Adrenal gland (tissue), 19 donors: ENCODE measurements at places on chromosomes 2 and 18. TPM values are rescaled to one million over a fixed set of nuclear protein-coding genes. Genes with fewer than 3 reads are reported as not detected.

- H3K27me3 ChIP-seq = no peaks in the 10 kb centered on the region
- DNase-seq = peak; percentile 45
- peak overlapping the region; percentile 45 for H3K4me3 ChIP-seq
- H3K27ac ChIP-seq = peak overlapping the region; percentile 94
- peaks cover 7% of the 10 kb centered on the region for H3K4me1 ChIP-seq
These were observed 1.1 kb downstream of the MAP3K20 start for GRCh38 chr2:173076581-173077345.

- no peaks in the 10 kb centered on the region for H3K4me1 ChIP-seq
- H3K27ac ChIP-seq = no peak overlapping the region
- no peaks in the 10 kb centered on the region for H3K36me3 ChIP-seq
- no peak overlapping the region for H3K4me3 ChIP-seq
- no peak for DNase-seq
These were observed 432.3 kb downstream of the LRP1B start for GRCh38 chr2:141698500-141698899.

DNA sequence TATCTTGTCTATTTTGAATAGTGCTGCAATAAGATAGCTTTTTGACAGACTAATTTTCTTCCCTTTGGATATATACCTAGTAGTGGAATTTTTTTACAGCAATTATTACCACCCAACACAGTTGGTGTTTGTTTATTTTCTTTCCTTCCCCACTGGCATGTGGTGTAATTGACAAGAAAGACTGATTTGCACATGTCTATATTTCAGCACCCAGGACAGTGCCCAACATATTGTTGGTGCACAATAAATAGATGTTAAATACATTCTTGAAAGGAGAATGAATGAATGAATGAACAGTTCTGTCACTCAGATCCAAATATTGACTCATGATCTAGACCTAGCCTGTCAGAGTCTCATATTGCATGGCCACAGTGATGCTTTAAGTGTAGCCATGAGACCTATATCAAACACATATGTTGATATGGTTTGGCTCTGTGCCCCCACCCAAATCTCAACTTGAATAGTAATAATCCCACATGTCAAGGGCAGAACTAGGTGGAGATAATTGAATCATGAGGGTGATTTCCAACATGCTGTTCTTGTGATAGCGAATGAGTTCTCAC is 538.2 kb downstream of the NYAP2 start:
- H3K27me3 ChIP-seq = no peaks in the 10 kb centered on the region
- H3K4me3 ChIP-seq = no peak overlapping the region
- DNase-seq = no peak
- H3K4me1 ChIP-seq = no peaks in the 10 kb centered on the region

TMEM237 gene
- polyA plus RNA-seq = 18.8 TPM

- no peak for DNase-seq
- H3K4me3 ChIP-seq = no peak overlapping the region
- no peaks in the 10 kb centered on the region for H3K36me3 ChIP-seq
- no peaks in the 10 kb centered on the region for H3K27me3 ChIP-seq
- peaks cover 11% of the 10 kb centered on the region for H3K4me1 ChIP-seq
These were observed 242.6 kb upstream of the RAB12 start for GRCh38 chr18:8366656-8367055.

DNA sequence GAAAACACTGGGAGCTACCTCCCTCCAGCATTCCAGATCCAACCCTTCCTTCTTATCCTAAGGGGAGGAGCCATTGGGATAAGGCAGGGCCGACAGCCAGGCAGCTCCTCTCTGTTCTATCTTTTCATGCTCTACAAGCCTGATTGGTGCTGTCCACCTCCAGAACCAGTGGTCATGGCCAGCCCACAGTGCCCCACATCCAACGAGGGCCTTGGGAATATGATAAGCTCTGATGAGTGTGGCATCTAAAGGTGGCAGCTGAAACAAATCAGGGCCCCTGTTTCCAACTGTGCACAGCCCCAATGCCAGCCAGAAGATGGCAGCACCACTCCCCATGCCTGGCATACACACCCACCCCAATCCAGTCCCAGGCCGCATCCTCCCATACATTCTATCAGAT is 329.3 kb downstream of the C1D start:
- H3K4me1 ChIP-seq = no peaks in the 10 kb centered on the region
- no peaks in the 10 kb centered on the region for H3K27me3 ChIP-seq
- no peak overlapping the region for H3K27ac ChIP-seq
- peak; percentile 45 for DNase-seq
- no peak overlapping the region for H3K4me3 ChIP-seq
